ENCODE measurements at places on chromosomes 16 and 17.

GRCh38 chr16:24482681-24483202 lies 56.6 kb upstream of the RBBP6 start:
- DNase-seq: no peak

- DNase-seq: peak; percentile 49
Observed at GRCh38 chr16:8959921-8960787, 3.6 kb downstream of the USP7 start.

DNA sequence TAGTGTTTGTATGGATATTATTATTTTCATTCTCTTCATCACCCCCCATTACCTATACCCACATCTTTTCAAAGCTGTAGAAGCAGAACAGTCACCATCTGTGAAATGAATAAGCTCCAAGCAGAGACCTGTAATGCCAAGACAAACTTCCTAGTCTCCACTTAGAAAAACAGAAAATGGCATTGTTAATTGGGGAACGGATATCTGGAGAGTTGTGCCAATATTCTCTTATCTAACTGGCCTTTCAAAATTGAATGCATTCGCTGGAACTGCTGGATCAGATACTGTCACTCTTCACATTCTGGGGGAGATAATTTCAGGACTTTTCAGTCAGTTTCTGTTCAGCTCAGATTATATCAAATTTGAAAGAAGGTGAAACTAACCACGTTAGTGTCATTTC lies 464.4 kb upstream of the GOT2 start:
- no peak for DNase-seq

DNA sequence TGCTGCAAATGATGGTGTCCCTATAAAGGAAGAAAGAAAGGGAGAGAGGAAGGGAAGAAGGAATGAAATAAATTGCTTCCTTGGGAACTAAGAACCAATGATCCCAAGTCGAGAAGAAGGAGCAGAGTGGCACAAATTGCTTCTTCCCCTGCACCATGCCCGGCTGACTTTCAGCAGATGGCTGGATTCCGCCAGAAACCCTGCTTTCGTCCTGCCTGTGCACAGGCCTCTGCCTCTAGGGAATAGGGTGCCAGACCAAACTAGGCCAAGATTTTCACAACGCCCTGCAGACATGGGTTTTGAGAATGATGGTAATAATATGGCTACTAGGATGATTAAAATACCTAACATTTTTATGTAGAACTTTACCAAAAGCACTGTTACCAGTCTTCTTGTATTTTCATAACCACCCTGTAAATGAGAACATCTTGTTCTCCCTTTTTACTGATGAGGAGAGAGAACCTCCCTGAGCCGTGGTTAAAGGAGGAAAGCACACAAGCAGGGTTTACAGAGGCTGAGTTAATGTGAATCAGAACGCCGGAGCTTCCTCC lies 122.1 kb upstream of the HSBP1 start:
- no peak for DNase-seq

DNA sequence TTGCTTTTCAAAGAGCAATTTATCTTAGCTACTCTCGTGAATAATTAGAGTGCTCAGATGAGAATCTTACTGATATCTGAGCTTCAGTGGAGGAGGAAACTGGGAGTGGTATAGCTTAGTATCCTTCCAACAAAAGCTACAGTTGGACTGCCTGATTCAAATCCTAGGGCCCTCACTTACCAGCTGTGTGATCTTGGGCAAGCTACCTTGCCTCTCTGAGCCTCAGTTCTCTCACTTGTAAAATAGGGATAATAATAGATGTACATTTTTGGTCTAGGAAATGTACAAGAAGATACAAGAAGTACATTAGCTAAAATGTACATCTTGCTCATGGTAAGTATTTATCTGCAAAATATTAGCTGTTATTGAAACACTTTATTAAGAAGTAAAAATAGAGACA lies 502.0 kb downstream of the HAPSTR1 start:
- DNase-seq: no peak

DNA sequence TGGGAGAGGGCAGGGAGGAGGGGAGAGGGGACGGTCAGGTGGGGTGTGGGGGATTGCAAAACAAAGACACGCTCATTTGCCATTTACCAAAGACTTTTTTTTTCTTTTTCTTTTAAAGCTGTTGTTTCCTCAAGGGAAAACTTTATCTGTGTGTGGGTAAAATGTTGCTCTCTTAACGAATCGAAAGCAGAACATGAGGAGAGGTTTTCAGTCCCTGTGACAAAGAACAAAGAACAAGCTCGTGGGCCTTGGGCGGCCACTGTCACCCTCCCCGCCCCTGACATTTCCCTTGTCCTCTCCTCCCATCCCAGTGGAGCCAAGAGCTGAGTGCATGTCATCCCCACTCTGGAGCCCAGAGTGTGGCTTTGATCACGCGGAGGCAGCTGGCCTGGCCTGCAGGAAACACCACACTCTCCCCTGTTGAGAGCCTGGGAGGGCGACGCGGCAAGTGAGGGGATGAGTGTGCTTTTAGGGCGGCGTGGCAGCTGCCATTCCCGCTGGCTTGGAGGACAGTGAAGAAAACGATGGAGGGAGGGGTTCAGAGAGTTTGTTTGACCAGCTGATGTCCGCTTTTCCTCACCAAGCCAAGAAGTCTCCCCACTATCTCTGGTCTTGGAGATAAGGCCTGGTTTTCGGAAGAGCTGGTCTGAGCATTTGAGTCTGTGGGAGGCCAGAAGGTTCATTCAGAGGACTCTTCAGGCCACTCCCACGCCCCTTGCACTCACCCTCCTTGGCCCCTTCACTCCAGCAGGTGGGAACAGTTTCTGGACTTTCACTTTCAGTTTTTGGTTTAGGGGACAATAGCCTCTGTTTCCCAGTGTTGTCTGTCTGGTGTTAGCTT lies 11.4 kb downstream of the CCR7 start:
- peak; percentile 53 for DNase-seq

GRCh38 chr17:6355196-6355595 lies 79.7 kb downstream of the AIPL1 start:
- no peak for DNase-seq

DNA sequence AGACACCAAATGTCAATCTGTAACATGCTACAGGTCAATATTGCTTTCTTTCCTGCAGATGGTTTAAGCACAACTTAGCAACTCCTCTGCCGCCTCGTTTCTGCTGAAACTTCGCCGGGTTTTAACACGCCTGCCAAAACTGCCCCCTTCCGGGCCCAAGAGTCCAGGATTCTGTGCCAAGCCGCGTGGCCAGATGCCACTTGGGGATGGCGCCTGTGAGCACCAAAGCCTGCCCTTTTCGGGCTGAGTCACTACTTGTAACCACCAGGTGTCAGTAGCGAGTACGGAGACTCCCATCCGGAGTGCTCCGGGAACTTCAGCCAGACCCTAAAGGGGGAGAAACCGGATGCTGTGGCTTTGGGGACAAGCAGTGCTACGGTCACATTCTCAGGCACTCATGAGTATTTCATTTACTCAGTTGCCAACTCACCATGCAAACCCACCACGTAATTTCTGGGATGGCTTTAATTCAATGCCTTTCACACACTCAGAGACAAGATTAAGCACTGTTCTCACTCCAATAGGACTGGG lies 7.8 kb downstream of the PMP22 start:
- DNase-seq: peak; percentile 80

- no peak for DNase-seq
Observed at GRCh38 chr17:80477647-80478478, 1.5 kb upstream of the NPTX1 start.

GRCh38 chr17:40415390-40415789 lies 2.3 kb downstream of the TOP2A start:
- DNase-seq: peak; percentile 24

GRCh38 chr17:71633391-71633849 lies 487.4 kb upstream of the SOX9 start:
- DNase-seq: no peak

DNA sequence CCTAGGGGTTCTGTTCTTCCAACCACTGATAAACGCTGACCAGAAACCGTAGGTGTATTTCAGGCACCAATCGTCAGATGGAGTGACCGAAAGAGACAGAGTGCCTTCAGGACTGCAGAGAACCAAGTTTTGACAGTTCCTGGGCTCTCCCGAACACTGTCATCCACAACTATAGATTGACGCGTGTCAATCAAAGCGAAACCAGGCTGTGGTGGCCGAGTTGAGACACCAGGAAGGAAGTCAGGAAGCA lies 11.9 kb upstream of the AURKB start:
- peak; percentile 94 for DNase-seq

DNA sequence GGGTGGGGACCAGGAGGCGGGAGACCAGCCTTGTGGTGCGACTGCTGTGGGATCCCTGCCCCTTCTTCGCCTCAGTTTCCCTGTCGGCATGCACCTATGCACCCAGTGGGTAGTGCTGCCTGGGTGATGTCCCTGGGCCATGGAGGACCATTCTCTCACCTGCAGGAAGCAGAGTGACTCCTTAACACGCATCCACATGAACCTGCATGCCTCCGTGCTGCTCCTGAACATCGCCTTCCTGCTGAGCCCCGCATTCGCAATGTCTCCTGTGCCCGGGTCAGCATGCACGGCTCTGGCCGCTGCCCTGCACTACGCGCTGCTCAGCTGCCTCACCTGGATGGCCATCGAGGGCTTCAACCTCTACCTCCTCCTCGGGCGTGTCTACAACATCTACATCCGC lies 25.2 kb downstream of the ADGRG5 start:
- DNase-seq: no peak

DNA sequence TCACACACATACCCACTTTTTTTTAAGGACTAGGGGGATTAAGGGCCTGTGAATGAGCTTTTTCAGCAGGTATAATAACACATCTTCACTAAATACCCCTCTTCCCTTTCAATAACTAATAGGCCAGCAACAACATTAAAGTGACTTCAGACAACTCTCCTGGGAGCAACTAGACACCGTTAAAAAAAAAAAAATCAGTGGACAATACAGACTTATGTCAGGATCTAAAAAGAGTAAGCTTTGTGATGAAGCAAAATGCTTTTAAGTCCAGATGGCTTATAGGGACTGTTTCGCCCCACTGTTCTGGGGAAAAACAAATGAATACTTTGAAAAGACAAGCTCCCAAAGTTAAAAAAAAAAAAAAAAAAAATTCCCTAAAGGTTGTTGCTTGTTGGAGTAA lies 29.0 kb downstream of the SPAG9 start:
- DNase-seq: no peak

- no peak for DNase-seq
Observed at GRCh38 chr16:24523569-24523968, 15.8 kb upstream of the RBBP6 start.

DNA sequence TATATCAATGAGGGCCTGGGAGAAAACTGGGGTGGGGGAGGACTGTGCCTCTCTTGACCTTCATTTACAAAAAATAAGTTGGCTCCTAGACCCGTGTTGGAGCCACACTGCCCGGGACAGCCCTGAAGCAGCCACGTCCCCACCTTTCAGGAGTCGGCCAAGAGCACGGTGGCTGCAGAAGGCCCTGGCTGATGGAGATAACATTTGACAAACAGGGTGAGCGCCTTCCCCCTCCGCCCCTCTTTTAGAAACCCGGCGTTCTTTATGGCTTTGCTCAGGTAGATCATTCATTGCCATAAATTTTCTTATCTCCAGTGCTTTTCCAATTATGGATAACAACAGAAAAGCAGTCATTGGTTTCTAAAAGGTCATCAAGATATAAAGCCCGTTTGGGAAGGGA lies 398.1 kb upstream of the TNRC6C start:
- no peak for DNase-seq

DNA sequence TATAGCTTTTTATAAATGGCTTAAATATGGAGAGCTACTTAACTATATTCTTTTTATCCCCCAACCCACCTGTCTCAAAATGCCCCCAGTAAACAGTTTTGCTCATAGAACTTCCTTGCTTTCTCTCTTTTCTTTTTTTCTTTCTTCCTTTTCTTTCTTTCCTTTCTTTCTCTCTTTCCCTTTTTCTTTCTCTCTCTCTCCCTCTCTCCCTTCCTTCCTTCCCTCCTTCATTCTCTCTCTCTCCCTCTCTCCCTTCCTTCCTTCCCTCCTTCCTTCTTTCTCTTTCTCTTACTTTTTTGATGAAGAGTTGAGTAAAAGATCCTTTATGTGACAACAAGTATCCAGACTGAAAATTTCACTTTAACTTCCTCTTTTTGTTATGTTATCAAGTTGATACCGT lies 48.2 kb downstream of the KCNJ2 start:
- DNase-seq: no peak

- no peak for DNase-seq
Observed at GRCh38 chr17:32772453-32773025, 104.4 kb downstream of the MYO1D start.

DNA sequence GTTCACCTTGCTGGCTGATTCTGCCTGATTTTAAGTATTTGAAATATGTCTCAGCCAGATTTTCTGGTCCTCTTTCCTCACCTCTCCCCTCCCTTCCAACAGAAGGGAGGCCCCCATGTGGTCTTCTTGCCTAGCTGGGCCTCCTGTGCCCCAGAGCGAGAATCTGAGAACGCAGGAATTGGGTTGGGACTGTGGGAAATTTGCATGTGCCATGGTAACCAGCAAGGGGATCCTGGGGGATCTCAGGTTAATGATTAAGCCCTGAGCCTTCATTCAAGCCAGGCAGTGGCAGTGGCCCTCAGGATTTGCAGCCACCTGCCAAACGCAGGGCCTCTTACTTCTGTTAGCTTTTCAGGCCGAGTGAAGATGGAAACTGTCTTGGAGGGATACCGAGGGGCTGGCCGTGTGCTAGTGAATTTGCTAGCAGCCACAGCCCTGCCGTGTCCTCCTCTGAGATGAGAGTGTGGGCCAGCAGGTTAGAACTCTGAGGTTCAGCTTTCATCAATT lies 40.2 kb downstream of the KSR1 start:
- DNase-seq: no peak

- no peak for DNase-seq
Observed at GRCh38 chr17:1398931-1399678, 917 bp downstream of the YWHAE start.

GRCh38 chr17:8776881-8777280 lies 18.5 kb upstream of the SPDYE4 start:
- no peak for DNase-seq

DNA sequence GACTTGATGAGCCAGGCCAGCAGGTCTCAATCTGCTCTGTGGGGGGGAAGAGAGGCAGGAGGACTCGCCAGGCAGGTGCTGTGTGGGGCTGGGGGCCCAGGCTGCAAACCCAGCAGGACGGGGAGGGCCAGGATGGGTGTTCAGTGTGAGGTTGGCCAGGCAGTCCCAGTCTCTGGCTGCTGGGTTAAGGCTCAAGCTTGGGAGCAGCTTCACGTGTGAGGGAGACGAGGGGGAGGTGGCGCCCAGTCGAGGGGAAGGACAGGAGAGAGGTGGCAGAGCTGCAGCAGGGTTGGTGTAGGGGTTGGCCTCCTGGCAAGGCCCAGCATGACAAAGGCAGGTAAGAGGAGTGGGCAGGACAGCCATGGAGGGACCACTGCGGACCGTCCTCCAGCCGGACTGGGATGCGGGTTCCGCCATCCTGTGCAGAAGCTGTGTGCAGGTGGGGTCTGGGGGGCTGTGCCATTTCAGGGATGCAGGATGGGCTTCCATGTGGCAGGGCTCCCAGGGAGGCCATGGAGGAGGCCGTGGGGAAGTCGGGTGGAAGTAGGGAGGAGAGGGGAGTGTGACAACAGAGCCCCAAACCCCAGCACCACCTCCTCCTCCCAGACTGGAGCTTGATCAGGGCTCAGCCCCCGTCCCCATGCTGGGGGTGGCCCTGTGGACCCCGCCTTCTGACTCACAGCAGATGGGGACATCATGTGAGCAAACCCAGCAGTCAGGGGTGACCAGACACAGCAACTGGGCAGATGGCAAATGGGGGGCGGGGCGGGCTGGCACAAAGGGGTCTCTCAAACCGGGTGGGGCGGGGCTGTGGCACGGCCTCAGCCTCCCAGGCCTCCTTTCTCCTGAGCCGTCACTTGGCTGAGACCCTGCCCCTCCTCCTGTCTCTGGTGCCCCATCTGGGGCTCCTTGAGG lies 2.8 kb downstream of the ADGRG1 start:
- DNase-seq: no peak

All from foreskin melanocyte (primary cell).